ENCODE measurements at places on chromosomes 1 and 21.
A peak's percentile ranks its signal among the peaks of the same experiment; 100 is the strongest.

DNA sequence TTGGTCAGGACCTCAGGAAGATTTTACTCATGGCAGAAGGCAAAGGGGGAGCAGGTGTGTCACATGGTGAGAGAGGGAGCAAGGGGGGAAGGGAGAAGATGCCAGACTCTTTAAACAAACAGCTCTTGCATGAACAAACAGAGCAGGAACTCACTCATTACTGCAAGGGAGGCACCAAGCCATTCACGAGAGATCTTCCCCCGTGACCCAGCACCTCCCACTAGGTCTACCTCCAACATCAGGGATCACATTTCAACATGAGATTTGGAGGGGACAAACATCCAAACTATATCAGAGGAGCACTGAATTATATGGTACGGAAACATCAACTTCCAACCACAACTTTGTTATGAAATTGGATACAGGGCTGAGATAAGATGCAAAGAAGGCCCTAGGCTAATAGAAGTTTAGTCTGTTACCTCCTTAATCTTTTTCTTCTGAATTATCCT is 164.9 kb downstream of the ST6GALNAC3 start:
- no peak for DNase-seq

GRCh38 chr1:69791311-69791710 is 223.6 kb downstream of the LRRC7 start:
- DNase-seq = no peak

GRCh38 chr1:91700332-91700731 is 185.6 kb downstream of the TGFBR3 start:
- DNase-seq = no peak

DNA sequence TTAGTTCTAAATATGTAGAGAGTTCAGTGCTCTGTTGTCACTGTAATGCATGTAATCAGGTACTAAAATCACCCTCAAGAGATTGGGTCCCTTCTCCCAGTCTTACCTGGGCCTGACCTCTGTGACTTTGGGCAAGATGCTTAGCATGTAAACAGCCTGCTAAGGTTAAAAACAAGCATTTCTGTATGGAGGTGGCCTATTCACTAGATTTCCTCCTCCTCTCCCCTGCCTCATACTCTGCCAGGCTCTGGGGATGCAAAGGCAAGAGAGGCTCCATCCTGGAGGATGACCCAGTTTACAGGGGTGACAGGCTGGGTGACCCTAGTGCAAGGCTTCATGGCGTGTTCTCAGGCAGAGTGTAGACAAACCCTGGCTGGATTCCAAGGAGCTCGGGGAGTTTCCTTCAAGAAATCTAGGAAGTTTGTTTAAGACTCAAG is 28.8 kb downstream of the VANGL2 start:
- no peak for DNase-seq

- DNase-seq = no peak
These were observed 746 bp upstream of the POFUT2 start for GRCh38 chr21:45288441-45288841.

GRCh38 chr1:116737020-116737854 is 17.0 kb upstream of the CD2 start:
- peak; percentile 70 for DNase-seq

DNA sequence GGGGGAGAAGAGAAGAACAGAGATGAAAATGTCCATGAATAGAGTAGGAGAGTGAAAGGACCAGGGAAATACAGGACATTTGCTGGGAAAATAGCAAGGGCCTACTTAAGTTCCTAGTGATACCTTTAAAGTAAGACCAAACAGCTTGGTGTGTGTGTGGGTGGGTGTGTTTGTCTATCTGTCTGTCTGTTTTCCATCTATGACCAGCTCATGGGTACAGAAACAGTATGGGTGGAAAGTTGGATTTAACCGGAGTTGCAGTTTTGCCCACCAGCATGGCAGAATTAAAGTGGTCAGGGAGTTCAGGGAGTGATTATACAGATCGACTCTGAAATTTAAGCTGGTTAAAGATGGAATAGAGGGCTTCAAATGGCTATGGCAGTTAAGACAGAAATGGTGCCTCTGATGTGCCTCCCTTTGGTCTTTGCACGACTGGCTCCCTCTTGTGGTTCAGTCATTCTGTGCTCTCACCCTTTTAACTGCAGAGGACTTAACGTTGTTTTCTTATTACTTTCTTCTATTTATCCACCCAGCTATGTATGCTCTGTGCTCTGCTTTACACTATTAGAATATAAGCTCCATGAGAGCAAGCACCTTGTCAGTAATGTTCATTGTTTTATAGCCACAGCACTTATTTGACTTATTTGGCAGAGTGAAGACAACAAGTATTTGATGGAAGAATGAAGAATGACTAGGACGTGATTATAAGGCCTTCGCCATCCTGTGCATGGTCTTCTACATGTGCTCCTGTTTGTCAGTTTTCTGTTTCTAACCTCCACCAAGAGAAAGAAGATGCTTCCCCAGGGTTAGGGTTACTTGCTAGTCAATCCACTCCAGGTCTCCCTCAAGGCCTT is 72.7 kb upstream of the AK4 start:
- peak; percentile 52 for DNase-seq

- no peak for DNase-seq
These were observed 334.2 kb downstream of the NTNG1 start for GRCh38 chr1:107474877-107475612.

DNA sequence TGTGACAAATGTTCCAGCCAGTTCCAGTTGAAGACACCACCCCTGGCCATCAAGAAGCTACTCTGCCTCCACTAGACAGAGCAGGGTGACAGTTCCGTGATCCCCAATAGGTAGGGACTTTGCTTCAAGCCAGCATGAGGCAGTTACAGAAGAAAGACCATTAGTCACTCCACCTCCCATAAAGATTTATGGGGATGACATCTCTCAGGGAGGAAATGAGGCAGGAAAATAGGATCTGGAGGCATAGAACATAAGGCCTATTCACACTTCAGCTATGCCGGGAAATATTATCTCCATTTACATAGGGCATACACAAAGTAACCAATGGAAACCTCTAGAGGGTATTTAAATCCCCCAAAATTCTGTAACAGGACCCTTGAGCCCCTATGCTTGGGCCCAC is 3.5 kb upstream of the GBP7 start:
- no peak for DNase-seq

- no peak for DNase-seq
These were observed 15.3 kb upstream of the PADI1 start for GRCh38 chr1:17189632-17189990.

DNA sequence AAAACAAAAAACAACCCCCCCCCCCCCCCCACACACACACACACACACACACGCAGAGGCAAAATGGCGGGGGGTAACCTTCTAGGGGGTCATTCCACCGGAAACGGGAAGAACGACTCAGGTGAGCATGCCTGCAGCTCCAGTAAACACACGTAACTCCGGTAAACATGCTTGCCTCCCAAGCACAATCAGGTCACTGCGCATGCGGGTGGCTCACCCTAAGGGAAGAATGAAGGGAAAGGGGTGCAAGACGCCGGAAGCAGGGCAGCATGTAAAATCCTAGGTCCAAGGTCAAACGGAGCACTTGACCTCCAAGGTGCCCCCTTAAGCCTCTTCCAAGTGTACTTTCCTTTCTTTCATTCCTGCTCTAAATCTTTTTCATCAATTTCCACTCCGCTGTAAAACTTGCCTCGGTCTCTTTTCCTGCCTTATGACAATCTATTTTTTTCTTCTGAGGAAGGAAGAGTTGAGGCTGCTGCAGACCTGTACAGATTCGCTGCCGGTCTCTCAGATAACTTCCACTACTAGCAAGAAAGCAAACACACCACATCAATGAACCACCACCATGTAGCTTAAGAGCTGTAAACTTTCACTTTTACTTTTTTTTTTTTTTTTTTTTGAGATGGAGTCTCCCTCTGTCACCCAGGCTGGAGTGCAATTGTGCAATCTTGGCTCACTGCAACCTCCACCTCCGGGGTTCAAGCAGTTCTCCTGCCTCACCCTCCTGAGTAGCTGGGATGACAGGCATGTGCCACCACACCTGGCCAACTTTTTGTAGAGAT is 21.0 kb upstream of the CBR3 start:
- DNase-seq = peak; percentile 34

DNA sequence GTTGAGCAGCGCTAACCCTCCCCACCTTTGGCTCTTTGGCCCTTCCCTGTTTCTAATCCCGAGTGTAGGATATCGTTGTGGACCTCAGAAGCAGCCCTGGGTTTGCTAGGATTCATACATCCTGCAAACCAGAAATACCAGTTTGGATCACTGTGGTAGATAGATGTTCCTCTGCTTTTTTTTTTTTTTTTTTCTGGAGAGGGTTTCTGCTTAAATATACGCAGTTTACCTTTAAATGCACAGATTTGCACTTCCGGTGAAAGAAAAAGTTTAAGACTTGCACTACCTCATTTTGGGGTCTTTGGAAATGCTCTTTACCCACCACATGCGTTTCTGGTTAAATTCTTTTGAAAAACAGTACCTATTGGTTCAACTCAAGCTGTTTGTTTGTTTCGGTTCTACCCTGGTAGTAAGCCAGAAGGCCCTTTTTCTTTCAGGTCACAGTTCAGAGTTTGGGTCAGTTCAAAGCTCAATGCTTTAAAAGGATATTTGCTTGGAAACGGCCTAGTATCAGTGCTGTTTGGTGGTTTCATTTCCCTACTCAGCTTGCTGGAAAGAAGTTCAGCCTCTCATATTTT is 908 bp downstream of the DDI2 start:
- no peak for DNase-seq

GRCh38 chr1:172809750-172810149 is 150.8 kb downstream of the FASLG start:
- no peak for DNase-seq

DNA sequence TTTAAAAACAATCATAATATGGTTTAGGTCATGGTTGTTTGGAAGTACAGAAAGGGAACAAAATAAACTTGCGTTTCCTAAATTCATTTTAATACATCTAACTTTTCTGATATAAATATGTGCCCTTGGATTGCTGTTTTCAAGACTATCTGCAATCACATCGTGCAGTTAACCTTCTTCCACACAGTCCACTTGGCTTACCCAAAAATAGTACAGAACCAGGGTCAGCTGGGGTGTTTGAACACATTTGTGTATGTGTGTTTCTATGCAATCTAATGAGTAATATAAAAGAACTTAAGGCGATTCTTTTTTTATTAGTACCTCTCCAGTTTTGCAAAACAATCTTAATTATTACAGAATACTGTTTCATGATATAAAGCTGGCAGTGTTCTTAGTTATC is 19.9 kb downstream of the SAMSN1 start:
- no peak for DNase-seq

GRCh38 chr1:234127026-234127671 is 222.7 kb downstream of the SLC35F3 start:
- DNase-seq = no peak

- DNase-seq = no peak
These were observed 5.3 kb downstream of the MRPS15 start for GRCh38 chr1:36458910-36459309.

- no peak for DNase-seq
These were observed 45.3 kb upstream of the CTBS start for GRCh38 chr1:84619383-84620102.

DNA sequence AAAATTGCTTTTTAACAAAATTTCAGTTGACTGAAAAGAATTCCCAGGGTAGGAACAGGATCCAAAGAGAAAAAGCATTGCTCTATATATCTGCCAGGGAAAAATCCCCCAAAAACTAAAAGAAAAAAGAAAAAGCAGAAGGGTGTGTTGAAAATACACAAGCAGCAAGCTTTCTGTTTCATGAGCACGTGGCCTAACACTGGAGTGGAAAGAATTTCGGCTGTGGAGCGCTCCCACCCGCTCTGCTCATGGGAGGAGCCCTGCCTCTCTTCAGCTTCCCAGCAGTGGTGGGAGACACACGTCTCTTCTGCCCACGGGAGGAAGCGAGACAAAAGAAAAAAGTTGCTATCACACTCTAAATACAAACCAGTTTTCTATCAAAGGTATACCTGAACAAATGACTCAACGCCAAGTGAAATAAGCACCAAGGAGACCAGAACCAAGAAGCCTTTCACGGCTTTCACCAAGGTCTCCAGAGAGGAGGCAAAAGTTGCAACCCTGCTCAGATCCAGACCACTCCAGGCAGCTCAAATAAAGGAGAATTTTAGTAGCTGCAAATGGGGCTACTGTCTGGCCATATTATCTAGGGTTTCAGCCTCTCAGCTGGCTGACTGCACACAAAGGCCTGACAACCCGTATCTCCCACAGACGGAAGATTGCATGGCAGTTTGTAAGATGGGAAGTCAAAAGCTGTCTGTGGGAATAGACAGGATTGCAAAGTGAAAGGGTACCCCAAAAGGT is 29.5 kb upstream of the ZNF496 start:
- DNase-seq = no peak

DNA sequence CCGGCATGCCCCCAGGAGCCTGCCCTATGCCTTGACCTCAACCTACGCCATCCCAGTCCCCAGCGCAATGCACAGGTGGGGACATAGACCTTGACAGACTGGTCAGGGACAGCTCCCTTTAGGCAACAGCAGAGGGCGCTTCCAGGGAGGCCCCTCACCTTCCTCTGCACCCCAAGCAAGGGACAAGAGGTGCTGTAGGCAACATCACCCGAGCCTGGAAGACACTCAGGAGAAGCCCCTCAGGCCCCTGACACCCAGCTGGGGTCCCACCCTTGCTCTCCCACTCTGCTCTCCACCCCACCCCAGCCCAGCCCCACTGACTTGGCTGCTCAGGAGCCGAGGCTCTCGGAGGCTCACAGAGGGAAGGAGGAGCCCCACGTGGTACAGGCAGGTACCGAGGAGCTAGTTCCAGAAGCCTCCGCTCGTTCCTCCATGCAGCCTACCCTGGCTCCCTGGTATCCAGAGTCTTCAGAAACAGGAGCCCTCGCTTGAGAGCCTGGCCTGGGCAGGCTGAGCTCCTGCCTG is 2.4 kb upstream of the WNT3A start:
- no peak for DNase-seq

DNA sequence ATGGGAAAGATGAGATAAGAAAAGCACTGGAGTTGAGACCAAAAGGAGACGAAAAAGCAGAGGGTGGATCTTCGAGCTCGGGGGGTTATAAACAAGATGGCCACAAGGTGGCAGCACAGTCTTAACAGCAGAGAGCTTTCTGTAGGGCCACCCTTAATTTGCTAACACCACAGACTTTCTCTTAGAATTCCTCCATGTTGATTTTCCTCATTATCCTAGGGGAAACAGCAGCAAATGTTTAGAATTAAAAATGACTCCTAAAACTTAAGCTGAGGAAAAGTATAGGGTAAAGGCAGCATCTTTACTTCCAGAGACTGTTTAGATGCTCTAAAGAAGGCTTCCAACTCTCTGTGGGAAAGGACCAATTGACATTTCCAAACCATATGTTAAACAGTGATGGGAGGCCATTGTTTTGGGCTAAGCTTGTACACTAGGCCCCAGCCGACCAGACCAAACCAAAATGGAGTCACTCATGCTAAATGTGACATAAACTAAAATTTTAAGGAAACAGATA is 2.5 kb upstream of the APOBEC4 start:
- peak; percentile 54 for DNase-seq

Data from activated CD4-positive, alpha-beta T cell treated with anti-CD3 and anti-CD28 coated beads for 1 hour (primary cell).